GM23248 (cell line): ENCODE measurements at places on chromosomes 3 and 15.

DNA sequence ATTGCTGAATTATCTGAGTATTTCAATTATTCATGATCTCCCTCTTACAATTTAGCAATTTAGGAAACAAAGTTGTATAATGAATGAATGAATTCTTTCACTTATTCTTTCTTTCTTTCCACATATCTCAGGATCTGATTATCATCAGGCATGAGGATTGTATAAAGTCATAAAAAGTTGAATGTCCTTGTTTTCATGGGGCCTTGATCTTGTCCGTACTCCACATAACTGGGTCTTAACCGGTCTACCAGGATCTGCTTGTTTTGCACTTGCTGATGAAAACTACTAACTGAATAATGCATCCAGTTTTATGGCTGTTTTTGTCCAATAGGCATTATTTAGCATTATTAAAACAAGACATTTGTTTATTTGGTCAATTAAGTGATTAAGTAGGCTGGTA, 12.6 kb downstream of the C3orf85 start:
- DNase-seq = no peak

GRCh38 chr3:196942915-196943277, 568 bp upstream of the NCBP2 start:
- peak; percentile 53 for DNase-seq

DNA sequence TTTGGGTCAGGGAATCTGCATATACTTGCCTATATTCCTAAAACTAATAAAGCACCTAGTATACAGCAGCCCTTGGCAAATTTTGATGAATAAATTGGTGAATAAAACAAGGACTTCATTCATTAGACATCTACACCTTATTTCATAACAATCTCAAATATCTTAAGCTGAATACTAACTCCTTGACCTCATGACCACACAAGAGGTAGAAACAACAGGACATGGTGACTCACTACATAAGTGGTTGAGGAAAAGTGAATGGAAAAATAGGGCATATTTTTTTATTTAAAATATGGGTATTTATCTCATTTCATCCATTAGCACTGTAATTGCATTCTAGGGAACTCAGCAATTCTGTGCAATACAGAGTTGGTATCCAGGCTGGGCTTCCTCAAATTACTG, 7.8 kb upstream of the STAC start:
- DNase-seq = peak; percentile 53

GRCh38 chr3:172179680-172180399, 140.5 kb downstream of the FNDC3B start:
- no peak for DNase-seq

GRCh38 chr15:27094235-27094634, 123.3 kb downstream of the GABRG3 start:
- DNase-seq = no peak

DNA sequence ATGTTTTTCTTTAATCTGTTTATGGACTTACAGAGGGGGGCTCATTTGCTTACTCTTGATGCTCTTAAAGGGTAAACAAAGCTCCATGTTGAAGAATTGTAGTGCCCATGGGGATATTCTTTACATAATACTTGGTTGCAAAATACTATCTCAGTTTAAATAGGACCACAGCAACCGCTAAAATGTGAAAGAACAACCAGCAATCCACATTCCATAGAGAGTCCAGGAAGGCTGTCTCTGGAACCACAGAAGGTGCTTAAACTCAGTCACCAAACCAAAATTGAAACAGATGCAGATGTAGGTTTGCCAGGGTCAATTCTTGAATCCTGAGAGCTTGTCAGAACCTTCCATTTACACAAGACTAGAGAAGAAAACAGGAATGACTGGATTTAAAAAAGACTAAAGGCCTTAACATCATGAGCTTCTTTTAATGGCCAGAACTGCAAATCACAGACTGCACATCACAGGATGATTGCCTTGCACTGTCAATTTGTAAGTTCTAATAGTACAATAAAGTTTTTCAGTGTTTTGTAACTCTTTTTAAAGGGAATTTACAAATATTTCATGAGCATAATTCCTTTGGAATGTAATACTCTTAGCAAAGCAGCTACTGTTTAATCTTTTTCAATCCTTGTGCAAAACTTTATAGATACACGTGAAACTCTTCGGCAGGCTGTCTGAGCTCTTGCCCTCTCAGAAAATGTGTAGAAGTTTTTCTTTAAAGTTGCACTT, 661.6 kb downstream of the SI start:
- peak; percentile 6 for DNase-seq

GRCh38 chr3:36648241-36649034, 115.9 kb downstream of the DCLK3 start:
- DNase-seq = peak; percentile 94

DNA sequence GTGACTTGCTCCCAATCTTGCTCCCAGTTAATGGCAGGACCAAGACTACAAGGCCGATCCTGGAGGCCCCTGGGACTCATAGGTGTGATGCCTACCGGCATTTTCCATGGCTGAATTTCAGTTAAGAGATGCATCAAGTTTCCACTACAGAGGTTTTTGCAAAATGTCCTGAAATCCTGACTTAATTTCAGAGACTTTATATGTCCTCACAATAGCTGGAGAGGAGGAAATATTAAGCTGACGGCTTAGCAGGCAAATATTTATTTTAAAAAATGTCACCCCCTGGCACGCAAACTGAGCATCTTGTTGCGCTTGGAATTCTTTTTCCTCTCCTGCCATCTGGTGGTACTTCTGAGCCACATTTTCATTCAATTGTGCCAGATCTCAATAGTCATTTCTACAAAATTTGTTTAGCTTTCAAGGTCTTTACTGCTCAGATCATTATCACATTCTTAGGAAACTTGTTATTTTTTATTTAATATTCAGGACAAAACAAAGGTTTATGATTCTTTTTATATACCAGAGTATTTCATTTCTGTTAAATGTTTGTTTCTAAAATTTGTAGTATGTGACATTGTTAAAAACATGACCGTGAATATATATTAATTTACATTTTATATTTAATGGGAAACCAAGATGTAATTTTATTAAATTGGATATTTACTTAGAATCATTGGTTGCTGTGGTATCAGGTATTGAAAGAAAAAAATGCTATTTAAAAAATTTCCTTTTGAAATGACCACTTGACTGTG, 189.2 kb upstream of the THRB start:
- DNase-seq = peak; percentile 91

GRCh38 chr3:9397906-9398699, 688 bp downstream of the SETD5 start:
- DNase-seq = peak; percentile 69

DNA sequence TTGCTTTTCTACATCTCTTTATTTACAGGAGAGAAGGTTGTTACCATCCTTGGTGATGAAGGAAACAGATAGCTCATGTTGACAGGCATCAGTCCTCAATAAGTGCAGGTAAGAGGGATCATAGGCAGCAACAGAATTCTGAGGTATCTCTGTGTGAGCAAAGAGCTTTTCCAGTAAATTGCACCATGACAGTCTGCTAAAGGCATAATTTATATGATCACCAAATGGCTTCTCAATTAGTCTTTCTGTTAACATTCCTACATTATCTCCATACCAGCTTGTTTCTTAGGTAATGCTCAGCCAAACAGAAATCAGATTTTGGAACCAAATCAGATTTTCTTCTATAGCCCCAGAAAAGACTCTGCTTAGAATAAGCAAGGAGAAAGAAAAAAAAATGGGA, 3.6 kb upstream of the ARHGAP31 start:
- DNase-seq = no peak

- peak; percentile 86 for DNase-seq
Observed at GRCh38 chr15:70318594-70319465, 221.1 kb upstream of the TLE3 start.

DNA sequence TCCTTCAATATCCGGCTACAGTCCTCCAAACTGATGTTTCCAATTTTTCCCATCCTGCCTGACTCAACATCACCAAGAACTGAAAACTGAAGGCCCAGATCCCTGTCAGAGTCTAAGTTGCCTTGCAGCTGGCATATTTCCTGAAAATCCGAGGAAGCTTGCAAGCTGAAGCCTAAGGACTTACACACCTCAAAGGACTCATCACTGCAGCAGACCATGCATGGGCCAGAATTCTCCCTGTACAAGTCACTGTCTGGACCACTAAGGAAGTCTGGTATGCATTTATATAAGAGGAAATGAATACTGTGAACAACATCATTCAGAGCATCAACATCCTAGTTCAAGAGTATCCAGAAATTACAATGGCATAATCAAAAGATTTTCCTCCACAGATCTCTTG, 548.8 kb upstream of the MDFIC2 start:
- DNase-seq = peak; percentile 93

GRCh38 chr15:74723754-74724334, 1.5 kb downstream of the CYP1A1 start:
- DNase-seq = peak; percentile 58

DNA sequence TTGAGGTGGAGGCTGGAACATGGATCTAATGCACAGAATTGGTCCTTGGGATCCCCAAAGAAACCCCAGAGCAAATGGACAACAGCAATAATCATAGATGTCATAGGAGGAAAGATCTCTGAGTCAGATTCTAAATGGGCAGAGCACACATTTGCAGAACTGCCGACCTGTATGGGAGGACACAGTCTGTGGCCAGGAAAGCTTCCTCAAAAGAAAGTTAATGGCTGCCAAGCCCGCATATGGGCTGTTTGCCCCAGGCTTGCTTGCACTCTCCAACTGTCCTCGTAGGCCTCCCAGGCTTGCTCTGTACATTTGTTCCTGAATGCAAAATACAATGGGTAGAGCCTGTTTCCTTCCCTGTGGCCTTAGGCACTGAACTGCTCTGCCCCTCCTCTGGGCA, 102.0 kb upstream of the PLXNA1 start:
- no peak for DNase-seq

GRCh38 chr15:26872206-26872605, 5.3 kb downstream of the GABRA5 start:
- DNase-seq = no peak

DNA sequence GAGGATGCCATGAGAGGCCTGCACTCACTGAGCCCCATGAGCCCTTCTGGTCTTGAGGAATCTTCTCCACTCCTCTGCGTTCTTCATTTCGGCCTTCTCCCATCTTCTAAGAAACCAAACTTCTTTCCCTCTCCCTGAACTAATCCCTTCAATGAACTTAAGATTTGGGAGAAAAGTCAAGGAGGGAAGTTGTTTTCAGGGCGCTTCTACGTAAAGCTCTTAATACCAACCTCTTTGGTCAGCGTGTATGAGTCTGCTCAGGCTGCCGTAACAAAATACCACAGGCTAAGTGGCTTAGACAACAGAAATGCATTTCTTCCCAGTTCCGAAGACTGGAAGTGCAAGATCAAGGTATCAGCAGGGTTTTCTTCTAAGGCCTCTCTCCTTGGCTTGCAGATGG, 13.8 kb upstream of the PSMD6 start:
- DNase-seq = no peak

DNA sequence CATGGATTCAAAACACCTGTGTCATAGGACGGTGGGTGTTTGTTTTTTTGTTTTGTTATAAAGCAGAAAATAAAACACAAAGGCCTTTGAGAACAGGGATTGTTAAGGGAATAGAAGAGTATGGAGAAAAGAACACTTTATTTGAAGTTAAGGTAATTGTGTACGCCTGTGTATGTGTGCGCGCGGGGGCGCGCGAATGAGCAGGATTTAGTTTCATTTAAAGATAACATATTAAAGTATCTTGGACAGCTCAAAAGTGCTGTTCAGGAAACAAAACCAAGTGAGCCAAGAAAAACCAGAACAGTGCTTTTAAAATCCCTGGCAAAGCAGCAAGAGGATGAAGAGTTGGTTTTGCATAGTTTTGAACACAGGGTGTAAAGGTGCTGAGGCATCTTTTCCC, 1.9 kb downstream of the CPNE4 start:
- no peak for DNase-seq

DNA sequence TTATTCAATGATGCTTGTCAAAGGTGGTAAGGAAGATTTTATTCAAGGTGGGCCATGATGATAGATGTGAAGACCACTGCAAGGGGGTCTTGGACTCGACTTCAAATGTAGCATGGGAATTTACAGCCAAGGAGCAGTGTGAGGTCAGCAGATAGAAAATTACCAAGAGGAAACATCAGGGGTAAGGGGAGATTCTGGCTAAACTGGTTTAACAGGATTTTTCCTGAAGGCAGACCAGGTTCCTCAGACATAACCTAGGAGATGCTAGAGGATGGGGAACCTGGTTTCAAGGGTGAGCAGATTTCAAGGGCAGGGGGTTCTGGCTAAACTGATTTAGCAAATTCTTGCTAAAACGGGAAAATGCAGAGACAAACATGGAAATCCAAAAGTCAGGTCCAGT, 464.9 kb downstream of the TAFA4 start:
- DNase-seq = no peak

DNA sequence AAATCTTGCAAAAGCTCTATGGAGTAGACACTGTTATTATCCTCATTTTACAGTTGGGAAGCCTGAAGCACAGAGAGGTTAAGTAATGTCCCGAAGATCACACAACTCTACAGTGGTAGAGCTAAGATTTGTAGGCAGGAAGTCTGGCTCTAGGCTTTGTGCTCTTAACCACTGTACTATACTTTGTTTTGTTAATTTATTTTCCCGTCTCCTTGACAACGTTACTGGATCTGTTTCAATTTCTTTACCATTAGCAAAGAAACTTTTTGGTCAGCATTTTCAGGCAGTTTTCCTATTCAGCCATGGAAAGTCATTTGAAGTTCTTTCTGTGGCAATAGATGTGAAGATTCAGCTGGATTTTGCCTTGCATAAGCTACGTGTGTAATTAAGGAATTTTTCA, 51.7 kb downstream of the OTOL1 start:
- no peak for DNase-seq

- no peak for DNase-seq
Observed at GRCh38 chr15:43346305-43346704, 15.9 kb upstream of the LCMT2 start.

- peak; percentile 40 for DNase-seq
Observed at GRCh38 chr3:24596626-24597025, 102.0 kb upstream of the THRB start.

DNA sequence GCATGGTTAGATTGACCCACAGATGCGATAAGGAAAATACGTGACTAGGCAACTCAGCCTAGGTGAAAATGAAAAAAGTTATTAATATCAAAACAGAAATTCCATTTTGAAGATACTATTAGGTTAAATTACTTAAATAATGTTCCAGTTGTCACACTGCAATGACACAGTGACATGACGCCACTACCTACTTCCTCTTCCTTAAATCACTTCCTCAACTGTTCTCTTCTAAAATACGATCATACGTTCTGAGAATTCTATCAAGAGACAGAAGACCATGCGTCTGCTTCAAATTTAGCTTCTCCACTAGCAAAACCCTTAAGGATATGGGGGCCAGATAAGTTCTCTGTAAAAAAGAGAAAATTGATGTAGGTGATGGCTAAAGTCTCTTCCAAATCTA, 18.2 kb downstream of the CMTM6 start:
- DNase-seq = no peak

GRCh38 chr3:13637311-13637891, 88.5 kb downstream of the FBLN2 start:
- no peak for DNase-seq

DNA sequence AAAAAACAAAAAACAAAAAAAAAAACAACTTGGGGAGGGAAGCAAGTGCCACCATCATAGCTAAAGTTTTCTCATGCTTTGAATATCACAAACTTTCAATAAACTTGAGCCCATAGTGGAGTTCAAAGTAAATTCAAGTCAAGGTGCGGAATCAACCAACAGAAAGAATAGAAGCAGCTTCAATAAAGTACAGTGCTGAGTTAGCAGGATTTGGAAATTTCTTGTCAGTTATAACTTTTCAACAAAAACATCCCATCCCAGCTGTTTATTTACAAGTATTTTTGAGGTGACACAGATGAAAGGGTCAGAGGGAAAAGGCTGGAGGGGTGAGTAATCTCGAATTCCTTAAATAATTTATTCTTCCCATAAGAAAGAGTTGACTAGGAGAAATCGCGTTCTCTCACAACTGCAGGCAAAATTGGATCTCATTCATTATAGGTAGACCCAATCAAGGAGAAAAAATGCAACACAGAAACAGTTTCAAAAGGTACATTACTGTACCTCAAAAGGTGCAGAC, 477.4 kb upstream of the RASGRP1 start:
- DNase-seq = no peak
